Panc1 (cell line): ENCODE measurements at places on chromosomes 12 and 14. TPM values are rescaled to one million over a fixed set of nuclear protein-coding genes. Genes with fewer than 3 reads are reported as not detected.

CYP27B1 gene
- total RNA-seq = 4.0 TPM

SERPINA3 gene
- 5.7 TPM for total RNA-seq

TCL1A gene
- not detected for total RNA-seq

EIF2S3B gene
- total RNA-seq = 0.28 TPM
